ENCODE measurements at places on chromosomes 4 and X.

- DNase-seq: no peak
Measured at GRCh38 chr4:77859256-77859655, 3.4 kb upstream of the MRPL1 start.

DNA sequence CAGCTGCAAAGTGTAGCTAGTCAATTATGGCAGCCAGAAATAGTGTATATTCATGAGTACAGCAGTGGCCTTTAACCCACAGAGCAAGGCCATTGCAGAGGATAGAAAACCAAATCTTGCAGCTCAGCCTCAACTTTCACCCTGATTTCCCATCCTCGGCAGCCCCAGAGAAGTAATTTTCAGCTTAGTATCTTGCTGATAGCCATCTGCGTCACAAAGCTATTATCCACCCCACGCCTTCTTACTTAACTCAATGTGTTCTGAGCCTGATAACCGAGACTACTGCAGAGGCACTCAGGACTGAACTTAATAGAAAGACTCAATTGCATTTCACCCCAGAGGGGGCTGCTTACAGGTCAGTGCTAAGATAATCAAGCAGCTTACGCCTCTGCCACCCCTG, 174.5 kb upstream of the MAOA start:
- no peak for DNase-seq

- DNase-seq: no peak
Measured at GRCh38 chr4:106056914-106057313, 161.6 kb downstream of the NPNT start.

- no peak for DNase-seq
Measured at GRCh38 chrX:12497832-12498591, 293.2 kb upstream of the PRPS2 start.

- no peak for DNase-seq
Measured at GRCh38 chr4:94757192-94758140, at the start of gene BMPR1B. BMPR1B (plus strand) TSS chr4:94757955; CDS start chr4:95104425, 346,470 bp downstream.

DNA sequence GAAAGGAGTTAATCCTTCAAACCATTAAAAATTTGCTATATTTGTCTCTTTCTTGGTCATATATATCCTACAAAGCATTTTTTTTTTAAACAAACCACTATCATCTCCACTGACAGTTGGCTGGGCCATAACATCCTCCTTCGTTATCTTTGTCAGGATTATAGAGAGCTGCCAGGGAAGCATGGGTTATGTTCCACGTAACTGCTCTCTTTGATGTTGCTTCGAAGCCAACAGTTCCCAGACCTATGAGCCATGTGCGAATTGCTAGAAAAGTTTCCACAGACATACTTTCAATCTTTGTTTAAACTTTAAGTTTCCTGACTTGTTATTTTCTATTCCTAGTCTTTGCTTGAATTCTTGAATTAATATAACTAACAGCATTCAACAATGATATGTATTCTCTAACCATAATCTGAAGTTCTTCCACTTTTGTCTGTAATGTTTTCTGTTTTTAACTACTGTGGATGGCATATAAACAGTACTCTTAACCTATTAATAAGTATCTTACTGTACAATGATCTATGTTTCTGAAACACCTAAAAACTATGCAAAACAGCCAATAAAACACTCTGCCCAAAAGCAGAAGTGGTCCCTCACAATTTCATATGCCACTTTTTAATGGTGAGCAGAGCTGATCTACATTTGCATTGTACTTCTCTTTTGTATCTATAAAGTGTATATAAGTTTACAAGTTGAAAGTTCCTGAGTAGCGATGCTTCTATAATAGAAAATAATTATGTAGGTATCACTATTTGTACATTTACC, 37.9 kb downstream of the EREG start:
- DNase-seq: no peak

DNA sequence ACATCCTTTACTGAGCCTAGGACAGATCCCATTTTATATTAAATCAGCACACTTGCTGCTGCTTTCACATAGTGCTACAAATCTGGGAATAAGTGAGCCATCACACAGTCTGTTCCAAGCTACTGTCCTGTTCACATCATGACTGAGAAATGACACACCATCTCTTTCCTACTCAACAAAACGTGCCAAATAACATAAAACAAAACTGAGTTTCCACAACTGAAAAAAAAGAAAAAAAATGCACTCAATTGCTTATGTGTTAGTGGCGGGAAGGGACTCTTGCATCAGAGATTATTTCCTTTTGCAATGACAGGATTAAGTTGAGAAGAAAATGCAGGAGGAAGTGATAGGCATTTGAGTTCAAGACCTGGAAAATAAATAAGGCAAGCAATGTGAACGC, 109.0 kb downstream of the SHROOM4 start:
- no peak for DNase-seq

Data from stimulated activated CD8-positive, alpha-beta memory T cell treated with anti-CD3 and anti-CD28 coated beads, Interleukin-7, amount 100 ng/mL, for 1 hour (primary cell).